ENCODE measurements at places on chromosomes 6 and 20.

DNA sequence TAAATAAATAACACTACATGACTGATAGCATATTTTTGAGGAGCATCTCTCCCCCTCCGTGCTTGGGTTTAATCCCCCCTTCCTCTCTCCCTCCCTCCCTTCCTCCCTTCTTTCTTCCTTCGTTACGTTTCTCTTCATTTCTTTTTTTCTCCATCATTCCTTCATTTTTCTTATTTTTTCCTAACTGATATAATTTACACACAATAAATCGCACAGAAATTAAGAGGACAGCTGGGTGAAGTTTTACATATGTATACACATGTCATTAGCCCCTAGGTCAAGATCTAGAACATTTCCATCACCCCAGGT lies 51.4 kb upstream of the EZR start:
- DNase-seq, result no peak

- no peak for DNase-seq
Observed at GRCh38 chr6:131367206-131367873, 205.7 kb upstream of the ARG1 start.

DNA sequence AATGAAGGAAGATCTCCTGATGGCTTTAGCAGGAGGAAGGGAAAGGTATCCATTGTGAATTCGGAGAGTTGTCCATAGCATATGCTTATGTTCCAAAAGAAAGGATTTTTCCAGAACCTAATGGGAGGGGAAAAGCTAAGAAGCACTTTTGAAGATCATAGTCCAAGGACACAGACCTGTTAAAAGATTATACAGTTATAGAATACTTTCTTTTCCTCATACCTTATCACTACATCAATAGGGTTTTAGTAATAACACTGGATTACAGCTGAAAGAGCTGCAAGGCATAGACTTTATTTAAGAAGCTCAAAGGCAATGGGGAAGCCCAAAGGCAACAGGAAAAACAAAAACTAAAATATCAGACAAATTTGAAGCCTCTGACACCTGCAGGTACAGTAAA lies 39.8 kb upstream of the SLC24A3 start:
- no peak for DNase-seq

DNA sequence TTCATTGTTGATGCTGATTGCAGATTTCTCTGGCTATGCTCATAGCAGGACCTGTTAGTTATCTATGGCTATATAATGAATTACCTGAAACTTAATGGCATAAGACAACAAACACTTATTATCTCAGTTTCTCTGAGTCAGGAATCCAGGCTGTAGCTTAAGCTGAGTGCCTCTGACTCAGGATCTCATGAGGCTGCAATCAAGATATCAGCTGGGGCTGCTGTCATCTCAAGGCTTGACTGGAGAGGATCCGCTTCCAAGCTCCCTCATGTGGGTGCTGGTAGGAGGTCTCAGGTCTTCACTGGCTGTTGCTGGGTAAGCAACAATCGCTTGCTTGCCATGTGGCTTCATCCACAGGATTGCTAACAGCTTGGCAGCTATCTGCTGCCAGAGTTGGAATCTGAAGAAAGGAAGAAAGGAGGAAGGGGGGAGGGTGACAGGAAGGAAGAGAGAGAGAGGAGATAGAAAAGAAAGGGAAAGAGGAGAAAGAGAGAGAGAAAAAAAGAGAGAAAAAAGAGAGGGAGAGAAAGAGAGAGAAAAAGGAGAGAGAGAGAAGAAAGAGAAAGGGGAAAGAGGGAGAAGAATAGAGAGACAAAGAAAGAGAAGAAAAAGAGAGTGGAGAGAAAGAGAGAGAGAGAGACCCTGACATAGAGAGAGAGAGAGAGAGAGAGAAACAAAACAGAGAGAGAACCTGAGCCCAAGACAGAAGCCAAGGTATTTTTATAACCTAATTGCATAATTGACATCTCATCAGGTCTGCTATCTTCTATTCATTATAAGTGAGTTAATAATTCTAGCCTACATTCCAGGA lies 579.0 kb upstream of the BTBD3 start:
- DNase-seq, result no peak

DNA sequence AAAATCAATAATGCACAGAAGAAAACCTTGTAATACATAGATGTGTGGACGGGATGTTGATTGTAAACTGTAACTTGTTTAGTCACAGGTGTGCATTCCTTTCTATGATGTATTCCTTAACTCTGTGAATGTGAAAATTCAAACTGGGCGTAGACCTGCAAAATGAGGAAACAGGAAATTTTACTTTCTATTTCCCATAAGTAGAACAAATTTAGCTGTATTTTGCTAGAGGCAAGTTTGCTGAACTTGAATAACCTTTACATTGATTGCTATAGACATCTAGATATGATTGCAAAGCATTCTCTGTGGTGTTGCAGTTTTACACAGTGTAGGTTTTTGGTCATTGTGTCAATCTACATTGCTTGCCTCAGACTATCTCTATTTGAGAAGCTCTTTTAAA lies 368.4 kb upstream of the MAN1A1 start:
- DNase-seq, result no peak

Data from heart right ventricle (tissue), 16 donors.